HCT116 (cell line): ENCODE measurements at places on chromosomes 1 and 21. TPM values are rescaled to one million over a fixed set of nuclear protein-coding genes. Genes with fewer than 3 reads are reported as not detected.

DNA sequence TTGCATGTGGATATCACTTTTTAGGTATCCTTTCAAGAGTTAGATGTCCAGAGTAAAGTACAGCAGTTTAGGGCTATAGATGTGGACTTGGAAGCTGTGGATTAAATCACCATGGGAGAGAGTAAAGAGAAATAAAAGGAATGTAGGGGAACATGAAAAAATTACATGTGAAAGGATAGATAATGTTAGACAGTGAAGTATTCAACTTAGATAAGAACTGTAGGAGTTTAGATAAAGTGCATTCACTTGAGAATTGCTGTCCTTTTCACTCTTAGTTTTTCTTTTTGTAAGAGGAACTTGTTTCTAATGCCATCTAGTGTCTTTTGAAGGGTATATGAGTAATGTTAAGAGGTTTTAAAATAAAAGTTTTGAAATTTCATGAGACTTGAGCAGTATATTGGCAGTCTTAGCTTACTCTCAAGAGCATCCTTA is 40.1 kb downstream of the MAST2 start:
- H3K36me3 ChIP-seq: no peaks in the 10 kb centered on the region
- H3K4me3 ChIP-seq: no peak overlapping the region
- no peaks in the 10 kb centered on the region for H3K4me1 ChIP-seq
- no peak overlapping the region for H3K27ac ChIP-seq

DNA sequence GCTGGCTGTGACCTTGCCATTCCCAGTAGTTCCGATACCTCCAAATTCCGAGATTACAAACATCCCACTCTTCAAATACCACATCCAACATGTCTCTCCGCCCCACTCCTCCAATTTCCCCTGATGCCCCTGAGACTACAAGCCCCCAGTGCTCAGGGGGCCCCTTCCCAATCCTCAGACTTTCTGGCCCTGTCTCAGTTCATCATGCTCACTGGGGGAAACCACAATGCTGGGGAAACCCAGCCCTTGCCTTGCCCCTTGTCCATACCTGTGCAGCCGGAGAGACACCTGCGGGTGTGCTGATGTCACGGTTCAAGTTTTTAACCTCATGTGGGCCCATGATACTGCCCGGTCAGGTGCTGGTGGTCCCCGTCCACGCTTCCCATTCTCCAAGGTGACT is 226.6 kb downstream of the CAMTA1 start:
- no peak overlapping the region for H3K27ac ChIP-seq
- no peaks in the 10 kb centered on the region; the same call in 1 of the 2 replicates for H3K27me3 ChIP-seq
- H3K4me1 ChIP-seq: peaks cover 7% of the 10 kb centered on the region; the same call in 1 of the 2 replicates

DNA sequence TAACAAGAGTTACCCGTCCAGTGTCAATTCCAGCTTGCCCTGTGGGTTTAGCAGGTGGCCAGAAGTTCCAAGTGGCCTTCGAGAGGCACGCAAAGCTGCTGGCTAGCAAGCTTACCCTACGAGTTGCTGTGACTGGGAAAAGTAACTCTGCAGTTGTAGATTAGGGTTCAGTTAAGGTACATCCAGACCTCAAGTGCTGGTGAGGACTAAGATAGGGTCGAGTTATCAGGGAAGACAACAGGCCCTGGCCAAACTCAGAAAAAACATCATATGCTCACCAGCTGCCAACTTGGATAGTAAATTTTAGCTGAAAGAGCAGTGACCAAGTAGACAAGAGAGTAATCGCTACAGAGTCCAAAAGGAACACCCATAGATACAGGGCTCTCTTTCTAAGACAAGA is 27.7 kb upstream of the LRRC7 start:
- no peaks in the 10 kb centered on the region for H3K4me1 ChIP-seq
- no peak overlapping the region for H3K27ac ChIP-seq
- H3K36me3 ChIP-seq: no peaks in the 10 kb centered on the region

- no peak overlapping the region for H3K27ac ChIP-seq
- DNase-seq: no peak
- H3K4me1 ChIP-seq: no peaks in the 10 kb centered on the region
- no peaks in the 10 kb centered on the region for H3K36me3 ChIP-seq
- no peak overlapping the region for H3K4me3 ChIP-seq
- no peaks in the 10 kb centered on the region for H3K27me3 ChIP-seq
Observed at GRCh38 chr1:116708255-116708900, 40.8 kb upstream of the IGSF3 start.

- H3K4me1 ChIP-seq: no peaks in the 10 kb centered on the region
- no peak overlapping the region for H3K27ac ChIP-seq
Observed at GRCh38 chr1:86757272-86757984, 53.1 kb downstream of the SH3GLB1 start.

- H3K27ac ChIP-seq: no peak overlapping the region
- no peak overlapping the region for H3K4me3 ChIP-seq
- peaks cover 13% of the 10 kb centered on the region; the same call in 1 of the 2 replicates for H3K36me3 ChIP-seq
- peaks cover 7% of the 10 kb centered on the region for H3K4me1 ChIP-seq
Observed at GRCh38 chr1:10338047-10338446, 60.8 kb upstream of the PGD start.

GRCh38 chr1:55935236-55935635 is 644.1 kb downstream of the PLPP3 start:
- no peaks in the 10 kb centered on the region for H3K36me3 ChIP-seq
- H3K4me3 ChIP-seq: no peak overlapping the region
- no peaks in the 10 kb centered on the region for H3K4me1 ChIP-seq

GRCh38 chr1:194710671-194711070 is 1524.3 kb upstream of the B3GALT2 start:
- no peaks in the 10 kb centered on the region for H3K4me1 ChIP-seq
- H3K27me3 ChIP-seq: no peaks in the 10 kb centered on the region
- DNase-seq: no peak
- H3K4me3 ChIP-seq: no peak overlapping the region

GRCh38 chr1:101820071-101820470 is 176.7 kb downstream of the OLFM3 start:
- H3K27ac ChIP-seq: no peak overlapping the region
- no peak overlapping the region for H3K4me3 ChIP-seq
- no peaks in the 10 kb centered on the region for H3K36me3 ChIP-seq
- DNase-seq: peak; percentile 16

- H3K27me3 ChIP-seq: no peaks in the 10 kb centered on the region
- H3K4me1 ChIP-seq: peaks cover 30% of the 10 kb centered on the region
- no peak for DNase-seq
- H3K4me3 ChIP-seq: peak overlapping the region; percentile 91
Observed at GRCh38 chr1:147171399-147172167, 687 bp downstream of the PRKAB2 start.

DNA sequence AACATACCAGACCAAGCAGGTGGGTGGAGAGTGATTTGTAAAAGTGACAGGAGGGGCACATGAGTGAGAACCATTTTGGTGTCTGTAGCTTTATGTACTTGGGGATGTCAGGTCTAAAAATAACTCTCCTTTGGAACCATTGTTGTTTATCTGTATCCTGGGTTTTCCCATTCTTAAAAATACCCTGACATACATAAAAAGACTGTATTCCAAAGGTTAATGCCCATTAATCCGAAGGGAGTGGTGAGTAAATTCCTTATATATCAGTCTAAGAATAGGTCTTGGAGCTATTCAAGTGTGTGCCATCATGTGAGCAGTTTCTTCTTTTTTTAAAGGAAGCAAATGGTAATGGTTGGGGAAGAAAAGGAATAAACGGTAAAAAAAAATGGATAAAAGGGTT is 117.5 kb downstream of the TGFB2 start:
- H3K27ac ChIP-seq: no peak overlapping the region
- no peak for DNase-seq
- H3K4me1 ChIP-seq: peaks cover 35% of the 10 kb centered on the region
- H3K36me3 ChIP-seq: no peaks in the 10 kb centered on the region
- H3K27me3 ChIP-seq: no peaks in the 10 kb centered on the region
- H3K4me3 ChIP-seq: no peak overlapping the region

DNA sequence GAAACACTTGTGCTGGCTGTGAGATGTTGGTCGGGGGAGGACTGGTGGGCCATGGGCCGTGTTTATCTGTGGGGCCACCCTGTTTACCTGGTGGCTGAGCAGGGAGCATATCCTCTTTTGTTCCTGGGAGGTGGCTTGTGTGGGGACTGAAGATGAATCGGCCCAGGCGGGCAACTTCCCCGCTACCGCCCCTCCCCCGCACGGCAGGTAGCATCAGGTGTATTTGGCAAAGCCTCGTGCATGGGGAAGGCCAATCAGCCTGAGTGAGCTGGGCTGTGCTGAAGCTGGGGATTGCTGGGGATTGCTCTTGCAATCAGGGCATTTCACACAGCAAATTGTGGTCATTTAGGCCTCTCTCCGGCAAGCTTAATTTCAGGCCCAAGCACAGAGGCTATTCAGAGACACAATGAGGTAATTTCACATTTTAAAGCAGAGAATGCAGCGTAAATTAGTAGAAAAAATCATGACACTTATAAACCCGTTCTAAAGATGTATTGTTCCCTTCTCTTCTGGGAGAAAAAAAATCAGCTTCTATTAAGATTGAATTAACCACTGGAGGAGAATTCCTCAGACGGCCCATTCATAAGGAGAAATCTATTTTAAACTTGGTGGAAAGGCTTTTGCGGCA is 197.7 kb upstream of the POU3F1 start:
- no peak overlapping the region for H3K27ac ChIP-seq
- H3K27me3 ChIP-seq: peaks cover 6% of the 10 kb centered on the region; the same call in 1 of the 2 replicates
- no peak overlapping the region for H3K4me3 ChIP-seq
- peaks cover 7% of the 10 kb centered on the region; the same call in 1 of the 2 replicates for H3K4me1 ChIP-seq
- no peak for DNase-seq

- no peaks in the 10 kb centered on the region for H3K4me1 ChIP-seq
- no peaks in the 10 kb centered on the region for H3K27me3 ChIP-seq
- H3K27ac ChIP-seq: no peak overlapping the region
Observed at GRCh38 chr1:110053552-110054428, 16.7 kb downstream of the ALX3 start.

DNA sequence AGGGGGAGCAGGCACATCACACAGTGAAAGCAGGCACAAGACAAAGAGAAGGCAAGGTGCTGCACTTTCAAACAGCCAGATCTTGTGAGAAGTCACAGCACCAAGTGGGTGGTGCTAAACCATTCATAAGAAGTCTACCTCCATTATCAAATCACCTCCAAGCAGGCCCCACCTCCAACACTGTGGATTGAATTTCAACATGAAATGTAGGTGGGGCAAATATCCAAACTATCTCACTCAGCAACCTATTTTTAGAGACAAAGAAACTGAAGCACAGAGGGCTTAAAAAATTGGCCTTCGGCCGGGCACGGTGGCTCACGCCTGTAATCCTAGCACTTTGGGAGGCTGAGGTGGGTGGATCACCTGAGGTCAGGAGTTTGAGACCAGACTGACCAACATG is 90.4 kb downstream of the UBE2U start:
- no peak for DNase-seq
- H3K27me3 ChIP-seq: no peaks in the 10 kb centered on the region
- no peaks in the 10 kb centered on the region for H3K4me1 ChIP-seq
- no peaks in the 10 kb centered on the region for H3K36me3 ChIP-seq
- H3K4me3 ChIP-seq: no peak overlapping the region
- no peak overlapping the region for H3K27ac ChIP-seq

GRCh38 chr21:26164311-26164710 is 6.3 kb downstream of the APP start:
- H3K4me1 ChIP-seq: peaks cover 26% of the 10 kb centered on the region
- H3K36me3 ChIP-seq: no peaks in the 10 kb centered on the region
- H3K4me3 ChIP-seq: no peak overlapping the region
- no peak overlapping the region for H3K27ac ChIP-seq

GRCh38 chr1:219476116-219476515 is 136.8 kb downstream of the ZC3H11B start:
- H3K27me3 ChIP-seq: peaks cover 3% of the 10 kb centered on the region; the same call in 1 of the 2 replicates
- H3K4me3 ChIP-seq: no peak overlapping the region
- no peaks in the 10 kb centered on the region for H3K4me1 ChIP-seq
- DNase-seq: no peak
- H3K36me3 ChIP-seq: no peaks in the 10 kb centered on the region

DNA sequence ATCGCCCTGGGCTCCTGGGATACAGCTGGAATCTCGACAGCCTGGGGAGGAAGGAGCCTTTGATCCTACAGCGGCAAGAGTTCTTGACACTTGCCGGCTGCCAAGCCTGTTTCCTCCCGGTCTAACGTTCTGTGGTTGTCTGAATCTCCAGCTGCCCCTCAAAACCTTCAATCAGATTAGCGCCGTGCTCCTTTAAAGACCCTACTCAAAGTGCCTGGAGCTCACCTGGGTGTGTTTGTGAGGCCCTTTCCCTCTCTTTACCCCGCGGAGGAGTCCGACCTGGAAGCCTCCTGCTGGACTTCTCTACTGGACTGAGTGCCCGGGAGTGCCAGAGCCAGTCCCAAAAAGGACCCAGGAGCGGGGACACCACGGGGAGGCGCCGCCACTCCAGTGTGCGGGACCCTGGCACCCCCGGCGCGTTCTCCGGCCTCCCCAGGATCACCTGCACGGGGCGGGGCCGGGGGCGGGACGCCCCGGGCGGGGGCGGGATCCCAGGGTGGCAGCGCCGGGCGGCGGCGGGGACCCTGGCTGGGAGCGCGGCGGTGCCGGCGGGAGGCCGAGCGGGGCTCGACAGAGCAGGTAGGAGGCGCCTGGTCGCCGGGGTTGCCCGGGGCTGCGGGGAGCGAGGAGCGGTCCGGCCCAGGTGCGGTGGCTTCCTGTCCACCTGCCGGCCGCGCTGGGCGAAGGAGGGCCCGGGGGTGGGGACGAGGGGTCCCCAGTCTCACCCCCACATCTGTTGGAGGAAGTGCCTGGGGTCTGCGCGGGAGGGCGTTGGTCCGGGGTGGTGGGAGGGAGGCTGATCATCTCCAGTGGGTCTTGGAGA is at the start of gene NCMAP:
TSS of gene NCMAP (plus strand) at position 497 of the 823 bp plus-strand sequence. CDS start 39,344 bp downstream, outside the sequence.
- no peaks in the 10 kb centered on the region for H3K27me3 ChIP-seq
- no peaks in the 10 kb centered on the region for H3K36me3 ChIP-seq
- no peak within 1 kb of the TSS; the same call in 1 of the 2 replicates for H3K27ac ChIP-seq
- peak within 1 kb of the TSS; percentile 60 for H3K4me3 ChIP-seq

- H3K27ac ChIP-seq: no peak overlapping the region
- no peak overlapping the region for H3K4me3 ChIP-seq
- DNase-seq: no peak
Observed at GRCh38 chr1:42167611-42168390, 3.3 kb upstream of the GUCA2A start.

DNA sequence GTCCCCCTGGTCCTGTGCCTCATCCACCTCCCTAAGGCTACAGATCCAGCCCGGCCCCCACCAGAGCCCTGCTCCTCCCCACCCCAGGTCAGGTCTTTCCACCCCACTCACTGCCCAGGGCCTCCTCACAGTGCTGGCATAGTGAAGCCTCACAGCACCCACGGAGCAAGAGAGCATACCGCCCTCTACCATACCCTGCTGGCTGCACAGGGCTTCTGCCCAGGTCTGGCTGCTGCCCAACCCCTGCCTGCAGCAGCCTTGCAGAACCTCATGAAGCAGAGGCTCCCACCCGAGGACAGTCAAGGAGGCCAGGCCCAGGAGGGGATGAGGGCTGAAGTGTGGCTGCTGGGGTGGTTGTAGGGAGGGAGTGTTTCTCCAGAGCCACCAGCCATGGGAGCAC is 19.7 kb upstream of the ARF1 start:
- H3K27ac ChIP-seq: no peak overlapping the region
- DNase-seq: no peak
- no peak overlapping the region for H3K4me3 ChIP-seq
- 0 out of 2 replicates have a peak, but pooled peaks cover 6% of the 10 kb centered on the region for H3K27me3 ChIP-seq
- H3K4me1 ChIP-seq: no peaks in the 10 kb centered on the region
- no peaks in the 10 kb centered on the region for H3K36me3 ChIP-seq

Gene KRTAP19-3
- not detected for total RNA-seq

Gene GBP7
- total RNA-seq: not detected

Gene TCHHL1
- total RNA-seq: not detected

Gene DMRTA2
- total RNA-seq: not detected

Gene PDE9A
- total RNA-seq: 31.4 TPM

Gene ZSWIM5
- total RNA-seq: 1.1 TPM

Gene PBXIP1
- total RNA-seq: 12.6 TPM

Gene RNF115
- 9.5 TPM for total RNA-seq

Gene MPZ
- 3.6 TPM for total RNA-seq

Gene LINGO4
- not detected for total RNA-seq

Gene PTGS2
- total RNA-seq: 0.91 TPM

Gene CD1B
- not detected for total RNA-seq

Gene WNT3A
- total RNA-seq: 3.7 TPM

Gene NBPF20
- total RNA-seq: 3.8 TPM

Gene FCER1A
- not detected for total RNA-seq
